ENCODE measurements at places on chromosomes 11 and 22.

DNA sequence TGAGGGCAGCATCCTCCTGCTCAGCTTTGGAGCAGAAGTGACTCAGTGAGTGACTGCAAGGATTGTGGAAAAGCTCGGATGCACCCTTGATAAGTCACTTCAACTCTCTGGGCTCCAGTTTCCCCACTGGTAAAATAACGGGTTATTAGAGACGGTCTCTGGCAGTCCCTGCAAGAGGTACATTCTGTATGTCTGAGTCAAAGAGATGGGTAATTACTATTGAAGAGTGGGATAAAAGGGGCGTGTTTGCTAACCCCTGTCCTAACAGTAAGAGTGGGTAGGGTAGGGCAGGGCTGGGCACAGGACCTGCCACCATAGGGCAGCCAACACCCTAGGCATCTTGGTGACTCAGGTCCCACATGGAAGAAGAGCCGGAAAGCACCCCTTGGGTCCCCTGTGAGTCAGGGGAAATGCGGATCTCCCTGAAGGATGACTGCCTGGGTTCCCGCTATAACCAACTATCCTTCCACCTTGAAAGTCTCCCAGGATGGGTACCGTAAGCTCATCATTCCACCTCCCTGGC lies 7.3 kb upstream of the AHNAK start:
- DNase-seq: no peak

- no peak for DNase-seq
These were observed 271.4 kb upstream of the NCAM1 start for GRCh38 chr11:112689851-112690250.

DNA sequence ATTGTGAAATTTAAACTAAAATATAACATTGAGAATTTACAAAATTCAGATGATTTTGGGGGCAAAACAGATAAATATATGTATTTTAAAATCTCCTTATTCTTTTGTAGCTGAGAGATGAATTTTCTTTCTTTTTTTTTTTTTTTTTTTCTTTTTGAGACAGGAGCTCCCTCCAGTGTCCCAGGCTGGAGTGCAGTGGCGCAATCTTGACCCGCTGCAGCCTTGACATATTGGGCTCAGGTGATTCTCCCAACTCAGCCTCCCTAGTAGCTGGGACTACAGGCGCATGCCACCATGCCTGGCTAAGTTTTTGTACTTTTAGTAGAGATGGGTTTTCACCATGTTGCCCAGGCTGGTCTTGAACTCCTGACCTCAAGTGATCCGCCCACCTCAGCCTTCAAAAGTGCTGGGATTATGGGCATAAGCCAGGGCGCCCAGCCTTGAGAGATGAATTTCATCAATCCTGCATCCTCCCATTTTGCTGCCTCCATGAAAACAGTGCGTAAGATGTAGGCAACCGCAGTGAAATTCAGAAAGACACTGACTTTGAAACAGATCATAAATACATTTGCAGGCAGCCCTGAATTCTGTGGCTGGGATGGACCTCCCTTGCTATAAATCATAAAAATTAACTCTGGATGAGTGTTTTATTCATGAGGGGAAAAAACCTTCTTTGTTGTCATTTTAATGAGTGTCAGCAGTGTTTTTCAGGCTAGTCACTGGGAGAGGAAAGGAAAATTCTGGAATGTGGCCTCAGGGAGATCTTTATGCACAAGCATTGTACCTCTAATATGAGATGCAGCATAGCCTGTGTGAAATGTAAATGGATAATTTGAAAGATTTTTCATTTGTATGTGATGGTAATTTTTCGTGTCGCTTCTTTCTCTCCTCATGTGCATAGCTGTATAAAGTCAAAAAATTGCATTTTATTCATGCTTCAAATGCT lies 14.4 kb downstream of the ELMOD1 start:
- DNase-seq: no peak

- no peak for DNase-seq
These were observed 84.8 kb downstream of the KCNQ1 start for GRCh38 chr11:2529636-2530035.

DNA sequence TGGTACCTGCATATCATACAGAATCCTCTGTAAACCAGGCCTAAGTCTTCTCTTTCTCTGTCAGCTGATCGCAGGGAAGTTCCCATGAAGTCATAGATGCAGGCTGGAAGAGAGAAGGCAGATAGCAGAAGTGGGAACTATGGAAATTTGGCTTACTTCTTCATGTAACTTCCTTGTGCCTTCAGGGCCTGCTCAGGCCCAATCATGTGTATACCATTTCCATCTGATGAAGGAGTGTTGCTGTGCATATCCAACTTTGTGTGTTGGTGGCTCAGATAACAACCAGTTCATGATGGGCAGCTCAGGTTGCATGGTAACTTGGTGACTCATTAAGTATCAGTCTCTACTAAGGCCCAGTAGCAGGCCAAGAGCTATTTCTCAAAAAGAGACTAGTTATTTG lies 53.1 kb upstream of the CEP295 start:
- DNase-seq: no peak

DNA sequence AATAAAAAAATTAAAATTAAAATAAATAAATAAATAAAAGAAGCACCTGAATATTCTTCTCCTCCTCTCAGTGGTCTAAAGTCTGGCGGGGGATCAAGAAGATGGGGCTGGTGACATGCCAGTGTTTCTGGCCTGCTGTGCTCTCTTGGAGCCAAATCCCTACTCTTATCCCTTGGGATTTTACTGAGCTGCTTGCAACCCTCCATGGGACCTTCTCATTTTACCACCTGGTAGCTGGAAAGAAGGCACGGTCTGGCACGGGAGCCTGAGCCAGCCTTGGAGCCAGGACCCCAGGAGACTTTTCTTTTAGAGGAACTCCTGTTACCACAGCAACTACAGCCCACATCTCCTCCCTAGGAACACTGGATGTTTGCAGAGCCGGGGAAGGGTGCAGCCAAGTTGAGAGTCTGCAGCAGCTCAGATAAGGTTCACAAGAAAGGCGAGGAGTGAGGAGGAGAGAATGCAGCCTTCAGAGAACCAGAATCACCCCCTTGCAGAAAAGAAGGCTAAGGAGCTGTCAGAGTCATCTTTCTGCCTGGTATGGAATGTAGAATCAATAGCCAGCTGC lies 21.4 kb downstream of the CD6 start:
- DNase-seq: no peak

- no peak for DNase-seq
These were observed 17.7 kb downstream of the CD6 start for GRCh38 chr11:60989093-60989650.

DNA sequence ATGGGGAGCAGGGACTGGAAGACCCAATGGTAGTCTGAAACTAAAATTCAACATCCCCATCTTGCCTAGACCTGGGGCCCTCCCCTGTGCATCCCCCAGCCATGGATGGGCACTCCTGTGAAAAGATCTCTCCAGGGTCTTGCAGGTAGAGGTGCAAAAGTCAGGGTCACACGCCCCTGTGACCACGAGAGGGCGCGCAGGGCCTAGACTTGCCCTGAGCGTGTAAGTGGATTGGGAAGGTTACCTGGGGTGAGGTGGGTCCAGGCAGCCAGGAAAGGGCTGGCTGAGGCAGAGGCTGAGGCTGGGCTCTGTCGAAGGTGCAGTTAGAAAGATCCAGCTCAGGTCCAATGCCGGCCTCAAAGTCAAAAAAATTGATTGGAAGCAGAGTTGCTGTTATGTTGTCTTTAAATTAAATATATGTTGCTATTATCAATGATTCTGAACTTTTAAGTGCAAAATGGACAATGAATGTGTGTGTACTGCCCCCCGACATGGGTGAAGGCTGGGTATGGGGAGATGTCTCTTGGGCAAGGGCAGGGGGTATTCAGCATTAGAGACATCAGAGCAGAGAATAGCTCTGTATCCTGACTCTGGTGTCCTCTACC lies 4.8 kb upstream of the POU2F3 start:
- DNase-seq: peak; percentile 80

GRCh38 chr11:87290304-87290922 lies 252.7 kb downstream of the TMEM135 start:
- peak; percentile 72 for DNase-seq

- no peak for DNase-seq
These were observed 5.7 kb upstream of the RAB1B start for GRCh38 chr11:66262696-66263095.

GRCh38 chr11:49851511-49851910 lies 100.7 kb upstream of the OR4C13 start:
- no peak for DNase-seq

GRCh38 chr11:114129699-114130098 lies 70.2 kb downstream of the ZBTB16 start:
- no peak for DNase-seq

DNA sequence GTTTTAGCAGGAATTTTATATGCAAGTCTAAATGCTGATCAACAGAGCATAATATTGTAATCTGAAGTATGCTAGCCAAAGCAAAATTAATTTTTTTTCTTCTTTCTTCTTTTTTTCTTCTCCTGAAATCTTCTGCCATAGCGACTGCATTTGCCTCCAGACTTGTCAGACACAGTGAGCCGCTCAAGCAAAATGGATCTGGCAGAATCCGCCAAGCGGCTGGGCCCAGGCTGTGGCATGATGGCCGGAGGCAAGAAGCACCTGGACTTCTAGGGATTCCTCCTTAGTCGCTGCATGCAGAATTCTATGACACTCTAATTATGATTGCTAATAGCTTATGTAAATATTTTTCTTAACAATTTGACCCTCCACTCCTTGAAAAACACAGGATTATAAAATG lies 27.9 kb downstream of the PAX6 start:
- no peak for DNase-seq

GRCh38 chr22:41925783-41926460 lies 684 bp downstream of the TNFRSF13C start:
- DNase-seq: peak; percentile 77

- DNase-seq: no peak
These were observed 113.8 kb downstream of the BUD13 start for GRCh38 chr11:116658876-116659535.

DNA sequence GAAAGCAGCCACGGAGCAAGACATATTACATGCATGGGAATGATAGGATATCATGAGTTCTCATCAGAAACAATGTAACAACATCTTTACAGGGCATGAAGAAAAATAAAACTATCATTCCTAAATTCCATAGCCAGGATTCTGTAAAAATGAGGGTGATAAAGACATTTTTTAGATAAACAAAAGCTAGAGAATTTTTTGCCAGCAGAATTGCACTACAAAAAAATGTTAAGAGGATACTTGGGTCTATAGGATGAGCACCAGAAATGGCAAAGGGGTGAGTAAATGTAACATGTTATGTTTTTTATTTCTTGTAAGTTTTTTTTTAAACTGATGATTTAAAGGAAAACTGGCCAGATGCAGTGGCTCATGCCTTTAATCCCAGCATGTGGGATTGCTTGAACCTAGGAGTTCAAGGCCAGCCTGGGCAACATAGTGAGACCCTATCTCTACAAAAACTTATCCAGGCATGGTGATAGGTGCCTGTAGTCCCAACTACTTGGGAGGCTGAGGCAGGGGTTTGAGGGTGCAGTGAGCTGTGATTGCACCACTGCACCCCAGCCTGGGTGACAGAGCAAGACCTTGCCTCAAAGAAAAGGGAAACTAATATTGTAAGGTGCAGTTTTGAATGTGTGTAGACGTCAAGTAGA lies 33.2 kb downstream of the TBX1 start:
- DNase-seq: no peak

- no peak for DNase-seq
These were observed 7.3 kb upstream of the RNASEH2C start for GRCh38 chr11:65727865-65728264.

GRCh38 chr11:78788533-78788932 lies 213.9 kb upstream of the NARS2 start:
- no peak for DNase-seq

- DNase-seq: no peak
These were observed 7.8 kb upstream of the IFTAP start for GRCh38 chr11:36586543-36586942.

DNA sequence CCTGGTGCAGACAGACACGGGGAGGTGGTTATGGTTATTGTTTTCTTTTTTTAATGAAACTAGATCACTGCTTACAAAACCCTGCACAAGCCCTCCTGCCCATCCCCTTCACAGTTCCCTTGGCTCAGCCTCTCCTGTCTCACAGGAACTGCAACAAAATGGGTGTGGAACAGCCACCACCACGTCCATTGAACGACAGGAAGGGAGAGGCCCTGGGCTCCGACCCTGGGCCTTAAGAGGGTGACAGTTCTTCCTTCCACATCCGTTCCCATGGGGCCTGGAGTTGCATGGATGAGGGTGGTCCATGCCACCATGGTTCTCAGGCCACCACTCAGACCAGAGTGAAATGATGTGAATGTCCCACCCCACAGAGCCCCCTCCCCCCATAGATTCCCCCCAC lies 15.7 kb downstream of the PRPF19 start:
- no peak for DNase-seq

GRCh38 chr11:63599211-63600122 lies 14.8 kb downstream of the PLAAT3 start:
- peak; percentile 59 for DNase-seq

DNA sequence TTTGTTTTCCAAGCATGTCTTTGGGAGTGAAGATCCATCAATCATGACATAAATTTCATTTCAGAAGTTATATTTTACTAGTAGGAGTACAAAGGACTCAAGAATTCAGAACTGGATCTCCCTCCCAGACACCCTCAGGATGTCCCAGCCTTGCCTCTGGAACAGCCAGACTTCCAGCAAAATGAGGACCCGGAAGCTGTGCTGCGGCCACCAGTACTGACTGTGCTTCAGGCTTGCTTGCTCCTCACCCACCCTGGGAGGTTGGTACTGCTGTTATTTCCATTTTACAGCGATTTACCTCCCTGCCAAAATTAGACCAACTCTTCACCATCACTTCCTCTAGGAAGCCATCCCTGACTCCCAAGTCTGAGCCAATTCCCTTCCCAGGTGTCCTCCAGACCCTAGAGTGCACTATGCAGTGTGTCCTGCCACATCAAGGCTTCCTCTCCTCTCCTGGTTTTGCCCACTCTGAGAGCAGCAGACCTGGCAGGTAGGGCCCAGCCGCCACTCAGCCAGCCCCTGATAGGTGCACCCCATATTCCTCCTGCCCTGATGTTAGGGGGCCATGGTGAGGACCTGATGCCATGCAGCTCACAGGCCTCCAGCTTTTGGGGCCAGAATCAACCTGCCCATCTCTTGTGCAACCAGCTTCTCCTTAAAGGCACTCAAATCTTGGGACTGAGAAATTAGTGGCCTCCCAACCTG lies 47.3 kb upstream of the WNT7B start:
- DNase-seq: no peak

DNA sequence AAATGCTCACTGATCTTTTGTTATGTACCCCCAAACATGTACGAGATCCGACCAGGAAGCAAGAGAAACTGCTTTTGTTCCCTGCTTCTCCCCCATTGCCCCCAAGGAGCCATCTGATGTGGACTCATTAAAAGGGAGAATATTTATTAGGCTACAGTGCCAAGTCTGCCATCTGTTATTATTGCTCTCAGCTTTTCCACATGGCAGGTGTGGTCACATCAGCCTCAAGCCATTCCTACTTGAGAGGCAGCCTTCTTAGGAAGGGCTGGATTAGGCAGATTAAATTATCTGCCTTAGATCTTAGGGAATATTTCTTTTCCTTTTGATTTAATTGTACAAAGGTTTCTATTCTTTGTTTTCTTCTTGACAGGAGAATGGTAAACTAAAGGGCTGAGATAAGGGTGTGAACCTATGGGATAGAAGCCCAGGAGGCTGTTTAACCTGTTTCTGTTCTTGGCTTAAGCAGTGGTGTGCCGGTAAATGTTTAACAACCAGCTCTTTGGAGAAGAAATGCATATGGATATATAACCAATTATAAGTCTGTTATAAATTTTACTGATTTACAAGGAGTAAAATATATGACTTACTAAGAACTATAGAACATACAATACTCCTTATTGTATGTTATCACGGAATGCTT lies 88.8 kb downstream of the PDHX start:
- no peak for DNase-seq
